HFFc6 (cell line): ENCODE measurements at places on chromosomes 4 and X.

DNA sequence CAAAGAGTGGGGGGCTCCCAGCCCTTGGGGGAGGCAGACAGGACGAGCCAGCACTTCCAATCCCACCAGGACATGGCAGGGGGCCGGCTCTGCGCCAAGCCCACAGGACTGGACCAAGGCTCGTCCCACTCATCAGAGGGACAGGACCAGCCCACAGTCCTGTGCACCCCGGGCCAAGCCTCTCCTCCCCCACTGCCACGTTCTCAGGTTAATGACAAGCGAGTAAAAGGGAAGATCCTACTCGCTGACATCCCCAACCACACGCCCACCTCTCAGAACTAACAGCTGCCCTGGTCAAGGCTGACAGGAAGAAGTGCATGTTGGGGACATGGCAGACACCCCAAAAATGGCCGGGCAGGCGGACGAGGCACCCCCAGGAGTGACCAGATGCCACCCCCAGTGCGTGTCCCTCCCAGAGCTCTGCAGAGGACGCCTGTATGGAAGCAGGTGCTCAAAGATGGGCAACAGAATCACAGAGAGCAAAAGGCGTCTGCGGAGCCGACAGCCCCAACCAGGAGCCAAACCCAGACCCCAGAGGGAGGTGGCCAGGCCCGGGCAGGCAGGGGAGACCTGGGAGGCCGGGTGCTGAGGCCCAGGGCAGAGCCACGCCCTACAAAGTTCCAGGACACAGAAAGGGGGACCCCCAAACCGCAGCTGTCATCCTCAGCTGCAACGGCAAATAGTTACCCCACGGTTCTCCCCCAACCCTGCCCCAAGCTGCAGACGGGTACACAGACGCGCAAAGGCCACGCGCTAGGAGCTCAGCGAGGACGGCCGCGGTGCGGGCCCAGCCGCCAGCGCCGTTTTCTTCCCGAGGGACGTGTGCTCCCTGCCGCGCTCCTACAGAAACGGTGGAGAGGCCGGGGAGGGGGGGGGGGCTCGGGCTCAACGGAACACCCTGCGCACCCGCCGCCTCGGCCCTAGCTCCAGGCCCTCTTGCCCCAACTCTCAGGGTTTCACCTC lies 1.7 kb downstream of the CTBP1 start:
- DNase-seq, result no peak

DNA sequence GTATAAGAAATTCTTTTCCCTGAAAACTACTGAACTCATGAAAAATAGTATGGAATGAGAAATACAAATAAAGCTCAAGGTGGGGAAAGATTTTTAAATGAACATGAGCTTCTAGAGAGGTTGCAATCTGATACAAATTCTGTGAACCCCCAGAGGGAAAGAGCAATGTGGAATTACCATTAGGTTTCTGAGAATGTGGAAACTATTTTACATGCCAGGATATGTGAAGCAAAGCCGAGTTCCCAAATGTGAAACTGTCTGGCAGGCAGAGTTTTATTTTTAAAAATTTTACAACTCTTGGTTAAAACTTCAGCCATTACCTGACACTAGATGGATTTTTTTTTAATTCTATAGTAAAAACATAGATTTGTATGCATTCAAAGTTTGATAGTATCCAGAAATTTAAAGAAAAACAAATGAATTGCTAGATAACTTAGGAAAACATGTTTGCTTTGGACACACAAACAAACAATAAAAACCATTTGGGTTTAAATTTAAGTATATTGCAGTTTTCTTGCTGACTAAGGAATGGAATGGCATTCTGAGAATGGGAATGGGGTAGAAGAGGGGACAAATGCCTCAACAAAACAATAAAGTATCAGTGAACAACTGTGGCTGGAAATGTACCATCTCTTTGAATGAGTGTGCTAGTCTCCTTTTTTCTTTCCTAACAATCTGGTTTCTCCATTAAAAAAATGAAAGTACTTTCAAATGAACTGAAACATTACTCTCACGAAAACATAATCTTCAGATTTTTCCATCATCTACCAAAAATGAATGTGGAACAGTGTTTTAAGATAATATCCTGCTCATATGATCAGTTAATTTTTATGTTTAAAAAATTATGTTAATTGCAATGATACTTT lies 99.6 kb downstream of the PCDH18 start:
- DNase-seq, result no peak

DNA sequence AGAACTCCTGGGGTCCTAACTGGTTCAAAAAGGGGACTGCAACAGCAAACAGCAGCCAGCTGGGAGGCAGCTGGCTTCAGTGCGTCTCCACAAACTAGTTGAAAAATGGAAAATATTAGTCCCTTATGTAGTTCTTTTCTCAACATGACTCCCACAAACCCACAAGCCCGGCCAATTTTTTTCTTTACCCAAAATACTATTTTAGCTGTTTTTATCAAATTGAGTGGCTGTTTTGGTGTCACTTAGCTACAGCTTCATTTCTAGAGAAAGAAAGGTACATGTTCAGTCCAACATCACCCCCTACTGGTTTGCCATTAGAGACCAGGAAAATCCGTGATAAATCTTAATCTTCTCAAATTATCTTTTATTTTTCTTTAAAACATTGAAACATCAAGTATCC lies 97.2 kb downstream of the GUCY2F start:
- no peak for DNase-seq

DNA sequence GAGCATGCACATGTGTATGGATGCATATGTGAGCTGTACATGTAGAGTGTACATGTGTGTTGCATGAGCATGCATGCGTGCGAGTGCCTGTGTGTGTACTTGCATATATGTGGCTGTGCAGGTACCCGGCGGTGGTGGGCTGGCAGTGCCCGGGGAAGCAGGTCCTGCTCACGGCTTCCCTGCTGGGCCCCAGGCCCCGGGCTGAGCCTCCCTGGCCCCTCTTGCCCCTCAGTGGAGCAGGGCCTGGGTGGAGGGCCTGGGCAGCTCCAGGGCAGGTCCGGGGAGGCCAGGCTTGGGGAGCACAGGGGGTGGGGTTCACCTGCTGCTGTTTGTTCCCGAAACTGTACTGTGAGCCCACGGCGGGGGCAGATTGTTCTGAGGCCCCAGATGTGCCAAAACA lies 9.4 kb downstream of the NAT8L start:
- DNase-seq, result no peak

GRCh38 chrX:96655947-96656623 lies 28.6 kb upstream of the DIAPH2 start:
- DNase-seq, result no peak

DNA sequence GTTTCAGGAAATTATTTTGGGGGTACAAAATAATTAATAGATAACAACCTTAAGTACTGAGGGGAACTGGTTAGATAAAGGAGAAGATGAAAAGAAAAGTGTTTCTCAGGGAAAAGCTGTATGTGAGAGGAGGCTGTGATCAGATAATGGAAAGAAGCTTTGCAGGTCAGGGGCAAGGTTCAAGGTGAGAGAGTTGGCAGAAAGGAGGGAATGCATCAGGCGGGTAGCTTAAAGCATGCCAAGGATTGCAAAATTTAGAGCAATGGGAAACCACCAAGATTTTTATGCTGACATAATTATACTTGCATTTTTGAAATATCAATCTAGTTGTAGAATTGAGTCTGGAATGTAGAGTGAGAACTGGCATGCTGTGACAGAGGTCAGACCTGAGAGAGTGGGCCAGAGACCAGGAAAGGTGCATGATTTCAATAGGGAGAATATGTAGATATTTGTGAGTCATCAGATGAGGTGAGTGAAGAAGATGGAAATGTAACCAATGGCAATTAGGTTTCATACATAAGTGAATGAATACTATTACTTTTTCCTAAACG lies 508.7 kb downstream of the TRIML1 start:
- no peak for DNase-seq

DNA sequence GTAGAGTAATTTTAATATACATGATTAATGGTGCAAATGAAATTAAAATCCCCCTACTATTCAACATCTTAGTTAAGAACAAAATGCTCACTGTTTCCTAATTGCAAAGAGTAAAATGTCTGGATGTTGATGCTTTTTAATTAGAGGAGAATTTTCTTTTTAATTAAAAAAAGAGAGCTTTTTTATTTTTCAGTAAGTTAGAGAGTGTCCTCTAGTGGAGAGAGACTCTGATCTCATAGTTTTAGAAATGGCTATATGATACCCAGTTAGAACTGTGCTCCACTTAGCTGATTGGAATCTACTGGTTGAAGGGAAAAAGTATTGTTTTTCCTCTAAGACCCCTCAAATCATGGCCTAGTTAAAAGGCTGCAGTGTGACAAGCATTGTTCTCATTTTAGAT lies 312.0 kb upstream of the MAGEB2 start:
- DNase-seq, result no peak

DNA sequence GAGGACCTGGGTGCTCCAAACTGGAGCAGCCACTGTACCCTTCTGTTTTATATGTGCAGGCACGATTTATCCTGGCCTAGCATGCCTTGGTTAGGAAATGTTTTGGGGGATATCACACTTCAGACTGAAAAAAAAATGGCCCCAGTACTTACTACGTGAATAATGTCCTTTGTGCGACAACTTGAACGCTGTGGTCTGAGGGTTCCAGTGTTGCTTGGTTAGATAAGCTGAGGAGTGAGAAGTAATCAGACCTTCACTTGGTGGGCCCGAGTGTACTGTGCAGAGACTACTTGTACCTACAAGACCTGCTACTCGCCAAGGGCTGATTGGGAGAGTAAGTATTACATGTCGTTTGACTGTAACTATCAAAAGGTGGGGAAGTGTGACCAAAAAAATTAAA lies 678 bp downstream of the DNAAF6 start:
- no peak for DNase-seq

DNA sequence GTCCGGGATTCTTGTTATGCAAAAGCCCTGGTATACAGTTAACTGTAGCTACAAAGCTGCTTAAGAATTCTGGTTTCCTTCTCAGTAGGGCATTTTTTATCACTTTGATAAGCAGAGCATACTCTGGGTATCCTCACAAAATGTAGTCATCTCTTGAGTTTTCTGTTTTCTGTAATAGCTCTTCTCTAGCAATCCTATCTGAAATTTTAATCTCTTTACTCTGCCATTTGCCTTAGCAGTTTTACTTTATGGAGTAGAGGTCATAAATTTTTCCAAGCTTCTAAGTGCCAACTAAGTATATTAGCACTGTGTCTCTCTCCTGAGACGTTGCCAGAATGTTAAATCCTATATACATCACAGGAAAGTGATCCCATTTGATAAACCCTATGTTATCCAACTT lies 28.0 kb upstream of the BANK1 start:
- no peak for DNase-seq

- DNase-seq, result no peak
Measured at GRCh38 chr4:42122237-42122636, 30.2 kb downstream of the BEND4 start.

DNA sequence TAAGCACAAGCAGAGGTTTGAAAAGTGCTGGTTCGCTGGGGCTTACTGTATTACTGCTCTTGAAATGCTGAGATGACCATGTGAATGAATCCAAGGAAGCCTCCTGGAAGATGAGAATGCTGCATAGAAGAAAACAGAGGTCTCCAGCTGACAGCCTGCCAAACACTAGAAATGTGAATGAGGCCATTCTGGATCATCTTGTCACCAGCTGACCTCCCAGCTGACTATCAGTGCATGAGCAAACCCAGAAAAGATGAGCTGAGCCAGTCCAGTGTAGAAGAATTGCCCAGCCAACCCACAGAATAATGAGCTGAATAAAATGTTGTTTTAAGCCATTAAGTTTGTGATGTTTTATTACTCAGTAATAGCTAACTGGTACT lies 49.1 kb upstream of the DYNLT3 start:
- no peak for DNase-seq

DNA sequence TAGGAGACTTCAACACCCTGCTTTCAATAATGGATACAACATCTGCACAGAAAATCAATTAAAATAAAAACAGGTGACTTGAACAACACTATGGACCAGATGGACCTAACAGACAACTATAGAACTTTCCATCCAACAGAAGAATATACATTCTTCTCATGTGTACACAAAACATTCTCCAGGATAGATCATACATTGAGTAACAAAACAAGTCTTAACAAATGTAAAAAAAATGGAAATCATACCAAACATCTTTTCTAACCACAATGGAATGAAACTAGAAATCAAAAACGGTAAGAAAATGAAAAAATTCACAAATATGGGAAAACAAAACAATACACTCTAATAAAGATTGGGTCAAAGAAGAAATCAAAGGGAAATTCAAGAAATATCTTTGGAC lies 24.7 kb downstream of the CYP2U1 start:
- no peak for DNase-seq

DNA sequence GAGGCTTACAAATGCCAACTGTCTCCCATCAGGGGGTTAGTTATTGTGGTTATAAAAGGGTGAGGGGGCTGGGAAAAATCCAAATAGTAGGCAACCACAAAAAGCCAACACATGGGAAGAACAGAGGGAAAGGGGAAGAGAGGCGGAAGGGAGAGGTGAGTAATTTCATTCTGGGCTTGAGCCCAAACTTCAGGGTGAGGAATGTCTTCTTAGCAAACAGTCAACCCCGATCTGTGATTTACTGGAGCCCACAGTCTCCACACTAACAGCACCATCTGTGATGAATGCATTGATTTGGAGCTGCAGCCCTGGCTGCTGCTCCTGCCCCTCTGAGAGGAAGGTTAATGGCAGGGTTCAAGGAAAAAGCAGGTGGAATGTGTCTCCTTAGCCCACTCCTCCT lies 162.2 kb upstream of the GPR101 start:
- no peak for DNase-seq

- DNase-seq, result no peak
Measured at GRCh38 chrX:109813236-109813635, 80.2 kb upstream of the ACSL4 start.

DNA sequence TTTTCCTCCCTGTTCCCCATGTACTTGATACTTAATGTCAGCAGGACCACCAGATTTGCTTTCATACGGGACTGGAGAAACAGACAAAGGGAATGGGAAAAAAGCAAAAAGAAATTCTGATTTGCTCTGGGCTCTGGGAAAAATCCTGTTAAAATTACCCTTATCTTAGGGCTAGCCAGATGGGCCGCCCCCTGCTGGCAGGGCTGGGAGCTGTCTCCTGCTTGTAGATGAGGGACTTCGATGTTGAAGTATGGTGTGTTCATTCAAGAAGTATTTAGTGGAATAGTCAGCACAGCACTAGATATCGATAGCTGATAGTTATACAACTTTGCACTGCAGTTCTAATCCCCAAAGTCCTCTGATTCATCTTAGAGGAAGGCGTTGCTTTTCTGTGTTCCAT lies 45.8 kb downstream of the BCORL1 start:
- DNase-seq, result peak; percentile 33

GRCh38 chr4:25951390-25951952 lies 37.5 kb downstream of the SMIM20 start:
- DNase-seq, result no peak

GRCh38 chrX:97320305-97320704 lies 436.6 kb downstream of the RPA4 start:
- no peak for DNase-seq

DNA sequence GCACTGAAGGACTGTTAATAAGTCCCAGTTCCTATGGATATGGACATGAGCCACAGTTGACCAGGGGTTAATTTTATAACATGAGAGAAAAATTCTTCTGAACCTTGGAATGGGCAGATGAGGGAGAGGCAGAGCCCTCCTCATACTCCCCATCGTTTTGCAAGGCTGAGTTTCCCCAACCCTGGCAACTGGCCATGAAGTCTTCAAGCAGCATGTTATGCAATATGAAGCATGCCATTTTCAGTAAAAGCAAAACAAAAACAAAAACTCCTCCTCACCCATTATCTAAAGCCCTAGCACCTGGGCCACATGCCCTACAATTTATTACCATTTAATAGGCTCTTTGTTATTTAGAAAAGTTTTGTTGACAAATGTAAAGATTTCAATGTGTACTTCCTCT lies 64.5 kb downstream of the GPC4 start:
- DNase-seq, result no peak

- DNase-seq, result no peak
Measured at GRCh38 chr4:74083546-74083945, 15.4 kb downstream of the CXCL2 start.
